ENCODE measurements at places on chromosomes 13 and 19.

DNA sequence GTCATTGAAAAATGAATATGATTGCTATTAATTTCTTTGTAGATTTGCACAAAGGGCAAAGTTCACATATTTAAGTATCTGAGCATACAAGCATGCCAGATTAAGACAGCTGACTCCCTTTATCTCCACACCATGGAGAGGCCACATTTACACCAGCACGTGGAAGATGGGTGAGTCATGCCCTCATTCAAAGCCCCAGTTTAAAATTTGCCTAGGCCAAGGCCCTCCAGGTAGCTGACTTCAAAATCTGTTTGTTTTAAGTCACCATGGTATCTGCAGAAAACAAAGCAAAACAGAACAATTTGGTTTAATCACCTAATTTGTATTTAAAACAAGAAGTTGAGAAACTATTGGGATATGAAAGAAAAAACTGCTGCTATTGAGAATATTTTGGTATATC is 109.2 kb downstream of the ESD start:
- peak; percentile 61 for DNase-seq

GRCh38 chr13:73913751-73914518 is 220.3 kb downstream of the KLF12 start:
- no peak for DNase-seq

DNA sequence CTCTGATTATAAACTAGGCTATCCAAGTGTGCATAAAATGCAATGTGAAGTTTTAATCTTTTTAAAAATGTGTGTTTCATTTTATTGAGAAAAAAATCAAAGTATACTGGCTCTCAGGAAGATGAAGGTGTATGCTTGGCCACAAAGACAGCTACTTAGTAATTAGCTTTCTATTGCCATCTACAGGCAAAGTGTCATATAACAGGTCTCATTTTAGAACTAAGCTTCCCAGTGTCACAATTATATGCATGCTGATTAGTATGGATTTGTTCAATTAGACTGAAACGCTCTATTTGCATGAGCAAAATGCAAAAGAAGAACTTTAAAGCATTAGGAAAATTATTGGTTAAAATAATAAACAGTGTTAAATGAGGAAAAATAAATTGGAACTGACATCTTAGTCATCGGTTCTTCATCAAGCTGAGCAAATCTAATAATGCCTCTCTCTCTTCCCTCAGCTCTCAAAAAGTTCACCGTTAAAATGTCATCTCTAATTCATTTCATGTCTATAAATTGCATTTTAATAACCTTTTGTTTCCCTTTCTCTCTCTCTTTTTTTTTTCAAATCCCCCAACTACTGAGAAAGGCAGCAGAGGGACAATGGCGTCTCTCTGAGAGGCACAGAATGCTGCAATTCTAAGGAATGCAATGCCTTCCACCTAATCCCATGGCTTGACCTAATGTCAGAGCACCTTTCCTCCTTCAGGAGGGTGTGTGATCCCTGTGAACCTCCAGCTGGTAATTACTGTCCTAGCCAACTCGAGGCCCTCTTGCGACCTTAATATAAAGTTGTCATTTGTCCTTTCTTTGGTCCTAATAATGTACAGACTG is 313.1 kb upstream of the MAB21L1 start:
- no peak for DNase-seq

DNA sequence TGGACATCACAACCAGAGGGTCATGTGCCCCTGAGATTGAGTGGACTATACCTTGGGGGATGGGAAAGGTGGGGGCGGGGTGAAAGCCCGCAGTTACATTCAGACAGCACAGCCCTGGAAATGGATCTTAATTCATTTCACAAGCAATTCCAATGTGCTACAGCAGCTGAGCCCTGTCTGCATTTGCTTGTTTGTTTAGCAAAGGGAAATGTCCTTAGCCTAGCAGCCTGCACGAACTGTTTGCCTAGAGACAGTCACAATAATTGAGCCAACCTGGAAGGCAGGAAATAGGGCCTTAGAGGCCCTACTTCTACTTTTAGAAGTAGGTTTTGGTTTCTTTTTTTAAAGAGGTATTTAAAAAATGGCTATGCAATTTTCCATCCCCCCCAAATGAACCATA is 177.3 kb upstream of the KL start:
- DNase-seq: no peak

DNA sequence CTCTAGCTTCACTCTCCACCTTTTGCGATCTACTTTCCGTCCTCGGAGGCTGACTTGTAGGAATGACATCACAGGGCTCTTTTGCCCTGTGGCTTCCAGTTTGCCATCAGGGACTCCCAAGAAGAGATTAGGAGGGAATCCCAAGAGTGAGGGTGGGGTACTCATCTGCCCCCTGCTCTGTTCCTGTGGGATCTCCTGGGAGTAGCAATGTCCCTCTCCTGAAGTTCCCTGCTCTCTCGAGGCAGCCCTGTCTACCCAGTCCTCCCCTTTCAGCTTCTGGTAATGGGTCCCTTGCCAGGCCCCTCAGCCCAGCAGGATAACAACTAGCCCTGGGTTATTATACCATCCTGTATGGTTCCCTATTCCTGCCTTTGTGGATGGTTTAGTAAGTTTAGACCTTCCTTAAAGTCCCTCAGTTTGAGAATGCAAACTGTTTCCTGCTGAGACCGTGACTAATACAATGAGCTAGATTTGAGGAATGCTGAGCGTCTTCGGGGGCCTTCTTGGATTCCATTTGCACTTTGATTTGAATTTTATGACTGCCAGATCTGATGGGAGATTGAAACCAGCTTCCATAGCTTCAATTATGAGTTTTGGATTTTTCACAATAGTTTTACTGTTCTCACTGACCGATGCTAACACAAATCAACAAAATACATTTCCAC is 73.7 kb upstream of the IPO5 start:
- peak; percentile 71 for DNase-seq

DNA sequence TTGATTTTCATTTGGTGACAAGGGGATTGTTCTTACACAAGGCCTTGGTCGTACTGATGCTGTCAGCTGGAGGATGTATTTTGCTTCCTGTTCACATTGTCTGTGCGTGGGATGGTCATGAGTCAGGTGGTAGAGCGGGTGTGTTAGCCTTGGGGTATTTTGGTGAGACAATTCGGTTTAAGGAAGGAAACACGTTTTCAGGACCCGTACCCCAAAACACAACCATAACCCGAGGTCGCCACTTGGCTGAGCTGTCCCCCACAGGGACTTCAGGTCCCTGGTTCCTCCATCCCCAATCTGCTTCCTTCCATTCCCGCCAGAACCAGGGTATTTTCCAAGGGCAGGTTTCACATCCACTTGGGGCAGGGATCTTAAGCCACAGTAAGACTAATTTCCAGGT is 15.0 kb downstream of the MYO9B start:
- peak; percentile 22 for DNase-seq

GRCh38 chr13:73767191-73767741 is 366.9 kb downstream of the KLF12 start:
- DNase-seq: no peak

GRCh38 chr19:19619849-19620210 is 1.3 kb upstream of the PBX4 start:
- DNase-seq: no peak
